ENCODE measurements at places on chromosomes 4 and X.

GRCh38 chrX:68443155-68443868 lies 10.0 kb upstream of the OPHN1 start:
- DNase-seq, result no peak

- DNase-seq, result no peak
These were observed 48.1 kb downstream of the SMC1A start for GRCh38 chrX:53374222-53374820.

- DNase-seq, result no peak
These were observed 38.6 kb downstream of the NELFA start for GRCh38 chr4:1969928-1970723.

DNA sequence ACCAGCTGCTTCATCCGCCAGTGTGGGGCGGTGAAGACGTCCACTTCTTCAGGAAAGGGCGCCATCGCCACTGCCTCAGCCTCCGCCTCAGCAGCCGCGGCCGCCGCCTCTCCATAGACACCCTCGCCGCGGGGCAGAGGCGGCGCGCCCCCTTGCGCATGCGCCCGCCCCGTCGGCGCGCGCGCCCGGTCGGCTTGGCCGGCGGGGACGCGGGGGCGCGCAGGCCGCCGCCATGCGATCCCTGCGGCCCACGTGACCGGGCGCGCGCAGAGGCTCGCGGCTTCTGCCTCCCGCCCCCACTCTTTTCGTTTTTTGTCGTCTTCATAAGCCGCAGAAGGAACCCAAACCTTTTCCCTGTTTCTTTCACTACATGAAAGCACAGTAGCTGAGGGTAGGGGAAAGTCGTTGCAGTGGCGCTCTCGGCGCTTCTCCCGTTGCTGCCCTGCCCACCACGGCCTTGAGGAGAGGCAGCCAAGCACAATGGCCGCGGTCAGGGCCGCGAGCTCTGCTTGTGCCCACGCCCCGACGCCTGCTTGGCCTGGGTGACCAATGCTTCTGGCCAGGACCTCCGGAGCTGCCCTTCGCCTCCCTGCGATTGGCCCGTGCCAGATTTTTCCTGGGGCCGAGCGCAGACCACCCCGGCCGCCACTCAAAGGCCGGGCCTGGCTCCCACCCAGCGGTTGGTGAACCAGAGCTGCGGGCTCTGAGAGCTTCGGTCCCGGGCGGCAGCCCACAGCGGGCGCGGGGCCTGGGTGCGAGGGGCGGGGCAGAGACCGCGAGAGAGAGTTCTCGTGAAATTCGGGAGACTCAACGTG lies at the start of gene FBXL5:
Gene FBXL5 (minus strand): TSS at position 135 of the 815 bp plus-strand sequence. CDS start 70 bp downstream, at position 65.
- DNase-seq, result peak; percentile 72

- peak; percentile 61 for DNase-seq
These were observed 357.9 kb downstream of the UNC5C start for GRCh38 chr4:95190751-95191436.

DNA sequence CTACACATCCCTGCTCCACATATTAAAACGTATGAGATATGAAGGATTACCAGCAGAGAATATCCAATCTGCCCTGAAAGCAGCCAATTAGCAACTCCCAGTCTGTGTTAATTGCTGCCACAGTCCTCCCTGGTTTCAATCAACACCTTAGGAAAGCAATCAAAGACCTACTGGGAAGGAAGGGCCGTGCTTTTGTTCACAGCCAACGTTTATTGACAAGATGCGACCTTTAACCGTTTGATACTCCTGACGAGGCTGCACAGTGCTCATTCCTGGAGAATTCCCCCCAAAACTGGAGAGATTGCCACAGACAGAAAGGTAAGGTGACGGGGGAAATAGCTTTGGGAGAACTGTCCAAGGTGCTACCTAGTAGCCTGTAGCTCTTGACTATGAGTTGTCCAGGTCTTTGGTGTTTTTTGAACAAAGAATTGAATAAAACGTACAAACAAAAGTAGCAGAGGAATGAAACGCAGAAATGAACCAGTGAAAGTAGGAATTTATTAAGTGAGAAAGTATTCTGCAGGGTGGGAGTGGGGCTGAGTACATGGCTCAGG lies 596.5 kb downstream of the NLGN4X start:
- DNase-seq, result no peak

DNA sequence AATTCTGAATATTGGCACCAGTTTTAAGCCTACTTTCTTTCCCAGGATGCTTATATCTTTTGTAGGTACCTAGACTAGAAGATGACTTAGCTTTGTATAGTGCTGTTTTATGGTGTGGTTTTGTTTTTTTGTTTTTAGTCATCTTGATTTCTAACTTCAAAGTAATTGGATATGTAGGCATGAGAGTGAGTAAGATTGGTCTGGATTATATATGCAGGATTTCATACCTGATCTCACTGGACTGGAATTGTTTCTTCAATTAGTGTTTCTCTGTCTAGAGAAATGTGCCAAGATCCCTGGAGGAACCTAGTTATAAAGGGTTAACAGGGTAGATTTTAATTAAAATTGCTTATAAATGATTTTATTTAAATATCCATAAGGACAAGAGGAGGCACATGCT lies 23.1 kb downstream of the NAP1L5 start:
- no peak for DNase-seq

DNA sequence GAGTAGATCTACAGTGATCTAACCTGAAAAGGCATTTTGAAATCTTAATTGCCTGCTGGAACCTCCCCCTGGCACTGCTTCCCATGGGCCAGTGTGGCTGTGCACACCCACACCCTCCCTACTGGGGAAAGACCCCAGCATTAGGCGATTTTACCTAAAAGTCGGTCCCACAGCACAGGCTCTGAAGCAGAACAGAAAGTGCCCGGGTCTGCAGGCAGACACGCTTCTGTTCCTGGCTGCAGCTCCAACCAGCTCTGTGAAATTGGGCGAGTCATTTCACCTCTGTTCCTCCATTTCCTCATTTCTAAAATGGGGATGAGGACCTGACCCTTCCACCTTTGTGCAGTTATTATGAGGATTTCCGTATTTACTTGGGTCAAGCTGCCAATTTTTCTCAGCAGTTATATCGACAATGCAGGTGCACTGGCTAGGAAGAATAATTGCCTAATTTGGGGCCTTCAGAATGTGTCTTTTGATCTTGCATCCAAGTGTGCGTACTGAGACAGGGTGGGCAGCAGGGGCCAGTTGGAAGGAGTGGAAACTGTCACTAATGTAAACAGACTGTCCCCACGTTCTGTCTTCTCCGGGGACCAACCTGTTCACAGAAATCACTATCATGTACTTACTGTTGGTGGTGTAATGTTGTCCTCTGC lies 7.1 kb downstream of the KLF3 start:
- no peak for DNase-seq

DNA sequence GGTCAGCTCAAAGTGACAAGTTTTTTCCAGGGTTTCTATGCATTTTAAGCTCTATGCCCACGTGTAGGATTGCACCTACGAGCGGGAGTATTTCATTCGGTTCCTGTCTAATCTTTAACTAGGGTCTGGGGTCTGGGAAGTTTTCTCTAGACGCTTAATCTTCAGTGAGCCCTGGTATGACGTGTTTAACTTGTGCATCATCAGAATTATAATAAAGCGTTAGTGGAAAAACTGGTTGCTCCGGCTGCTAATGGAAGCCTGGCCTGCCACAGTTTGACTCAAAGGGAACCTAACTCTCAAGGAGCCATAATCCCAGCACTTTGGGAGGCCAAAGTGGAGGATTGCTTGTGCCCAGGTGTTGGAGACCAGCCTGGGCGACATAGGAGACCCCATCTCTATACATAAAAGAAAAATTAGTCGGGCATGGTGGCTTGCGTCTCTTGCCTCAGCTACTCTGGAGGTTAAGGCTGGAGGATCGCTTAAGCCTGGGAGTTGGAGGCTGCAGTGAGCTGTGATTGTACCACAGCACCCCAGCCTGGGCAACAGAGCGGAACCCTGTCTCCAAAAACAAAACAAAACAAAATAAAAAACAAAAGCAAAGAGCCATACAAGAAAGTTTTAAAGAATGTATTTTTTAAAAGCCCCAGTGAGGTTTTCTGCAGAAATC lies 30.2 kb downstream of the ARSD start:
- DNase-seq, result no peak

DNA sequence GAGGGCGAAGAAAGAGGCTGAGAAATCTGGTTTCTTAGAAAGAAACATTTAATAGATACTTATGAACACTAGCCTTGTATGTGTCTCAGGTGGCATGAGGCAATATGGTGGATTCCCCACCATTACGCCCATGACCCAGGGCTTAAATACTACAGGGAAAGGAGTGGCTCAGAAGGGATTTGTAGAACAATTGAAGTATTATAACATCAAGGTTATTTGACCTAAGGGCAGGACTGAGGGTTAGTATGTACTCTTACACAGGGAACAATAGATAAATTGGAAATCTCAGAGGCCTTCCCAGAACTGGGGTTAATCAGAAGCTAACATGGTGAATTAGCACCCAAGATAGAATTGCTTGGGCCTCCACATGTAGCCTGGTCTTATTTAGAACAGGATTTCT lies 11.0 kb upstream of the USP46 start:
- no peak for DNase-seq

GRCh38 chr4:13298655-13299054 lies 185.5 kb downstream of the RAB28 start:
- no peak for DNase-seq

GRCh38 chr4:95360256-95360903 lies 188.4 kb downstream of the UNC5C start:
- DNase-seq, result no peak

Data from hippocampal formation (tissue), 2 donors.